ENCODE measurements at places on chromosomes 6 and 20.

DNA sequence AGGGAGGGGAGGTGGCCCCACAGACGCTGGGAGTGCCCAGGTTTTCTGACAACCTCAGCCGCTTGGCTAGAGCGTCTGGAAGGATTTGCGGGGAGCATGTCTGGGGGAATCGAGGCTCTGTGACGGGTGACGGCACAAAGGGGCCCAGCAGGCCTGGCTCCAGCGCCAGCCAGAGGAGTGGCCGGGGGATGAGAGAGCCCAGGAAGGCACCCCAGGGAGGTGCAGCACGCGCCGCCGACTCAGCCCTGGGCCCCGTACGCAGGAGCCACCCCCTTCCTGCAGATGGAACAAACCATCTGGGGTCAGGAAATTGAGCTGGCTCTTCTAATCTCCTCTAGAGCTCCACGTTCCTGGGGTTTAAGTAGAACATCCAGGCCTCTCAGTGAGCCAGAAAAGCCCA lies 5.9 kb upstream of the SLCO4A1 start:
- no peak for DNase-seq

- DNase-seq = no peak
Observed at GRCh38 chr6:82622461-82622860, 258.8 kb downstream of the TPBG start.

DNA sequence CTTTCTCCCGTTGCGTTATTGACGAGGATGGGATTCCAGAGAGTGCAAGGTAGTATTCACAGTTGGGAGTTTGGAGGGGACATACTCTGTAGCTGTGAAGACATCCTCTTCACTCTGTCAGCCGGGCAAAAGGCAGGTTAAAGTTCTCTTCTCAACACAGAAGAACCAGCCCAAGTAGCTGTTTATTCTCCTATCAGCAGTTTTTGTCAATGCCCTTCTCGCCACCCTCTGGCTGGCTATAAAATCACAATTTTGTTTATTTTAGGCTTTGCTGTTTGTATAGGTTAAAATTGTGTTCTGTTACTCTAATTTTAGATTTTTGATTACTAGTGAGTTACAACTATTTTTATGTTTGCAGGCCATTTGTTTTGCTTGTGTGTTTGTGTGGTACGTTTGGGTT lies 37.9 kb upstream of the MAS1 start:
- DNase-seq = no peak

GRCh38 chr6:136514591-136514990 lies 35.6 kb downstream of the MAP7 start:
- DNase-seq = no peak

DNA sequence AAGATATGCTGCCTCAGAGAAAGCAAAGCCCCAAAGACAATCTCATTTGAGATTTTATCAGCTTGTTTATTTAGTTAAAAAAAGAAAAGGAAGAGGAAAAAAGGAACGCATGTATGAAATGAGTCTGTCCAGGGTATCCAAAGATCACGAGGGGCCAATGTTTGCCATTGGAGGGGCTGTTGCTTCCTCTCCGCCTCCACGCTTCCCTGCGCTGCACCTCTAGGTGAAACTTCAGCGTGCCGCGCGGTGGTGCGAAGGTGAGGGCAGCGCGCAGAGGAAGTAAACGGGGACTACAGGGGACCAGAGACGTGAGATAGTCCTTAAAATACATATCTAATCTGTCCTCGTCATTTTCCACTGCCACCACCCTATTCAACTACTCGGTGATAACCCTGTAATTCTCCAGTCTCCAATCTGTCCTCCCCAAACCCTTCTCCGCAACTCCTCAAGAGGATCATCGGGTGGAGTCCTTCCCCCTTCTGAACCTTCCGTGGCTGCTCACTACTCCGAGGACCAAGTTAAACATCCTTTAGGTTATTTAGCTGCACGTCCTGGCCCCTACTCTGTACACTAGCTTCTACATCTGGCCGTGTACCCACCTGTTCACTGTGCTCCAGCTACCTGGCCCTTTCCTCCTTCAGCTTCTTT lies 1.1 kb upstream of the DCBLD1 start:
- peak; percentile 16 for DNase-seq

DNA sequence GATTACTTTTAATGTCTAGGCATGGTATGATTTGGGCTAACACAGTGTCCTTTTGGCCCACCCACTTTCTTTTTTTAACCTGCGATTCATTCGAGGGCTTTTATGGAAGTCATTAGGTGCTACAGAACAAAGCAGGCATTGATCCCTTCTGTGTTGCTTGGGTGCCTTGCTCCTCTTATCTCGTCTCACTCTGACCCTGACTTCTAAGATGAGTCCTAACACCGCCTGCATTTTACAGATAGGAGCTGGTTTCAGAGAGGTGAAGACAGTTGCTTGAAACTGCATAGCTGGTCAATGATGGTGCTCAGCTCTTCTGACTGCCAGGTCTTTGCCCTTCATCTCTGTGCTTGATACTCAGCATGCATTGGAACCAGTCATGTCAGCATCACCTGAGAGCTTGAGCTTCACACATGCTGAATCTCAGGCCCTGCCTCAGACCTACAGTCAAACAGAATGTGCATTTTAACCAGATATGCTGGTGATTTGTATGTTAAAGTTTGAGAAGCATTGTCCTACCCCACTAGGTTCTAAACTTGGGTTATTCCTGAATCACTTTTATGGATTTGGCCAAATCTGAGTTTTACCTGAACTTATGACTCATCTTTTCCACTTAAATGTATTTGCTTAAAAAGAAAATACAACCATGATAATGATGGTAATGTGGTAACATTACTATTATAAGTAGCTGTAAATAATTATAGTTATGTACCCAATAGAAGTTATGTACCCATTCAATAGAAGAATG lies 142.3 kb downstream of the PLCB4 start:
- no peak for DNase-seq

- DNase-seq = no peak
Observed at GRCh38 chr6:138719744-138720143, 53.8 kb upstream of the CCDC28A start.

DNA sequence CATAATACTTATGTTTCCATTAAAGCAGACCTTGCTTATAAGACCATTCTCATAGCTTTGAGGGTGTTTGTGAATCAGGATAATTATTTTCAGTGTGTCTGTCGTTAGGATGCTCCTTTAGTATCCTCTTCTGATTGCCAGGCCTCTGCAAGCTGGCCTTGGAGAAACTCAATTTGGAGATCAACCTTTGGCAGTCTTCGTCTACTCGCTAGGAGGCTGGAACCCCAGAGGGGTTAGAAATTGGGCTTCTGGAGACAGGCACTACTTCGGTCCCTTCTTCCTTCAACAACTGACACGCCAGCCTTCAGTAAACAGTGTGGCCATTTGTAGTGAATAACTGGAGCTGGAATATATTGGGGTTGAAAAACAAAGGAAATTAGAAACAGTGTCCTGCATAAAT lies 100.8 kb upstream of the CITED2 start:
- no peak for DNase-seq
